ENCODE measurements at places on chromosomes 7 and 10.

DNA sequence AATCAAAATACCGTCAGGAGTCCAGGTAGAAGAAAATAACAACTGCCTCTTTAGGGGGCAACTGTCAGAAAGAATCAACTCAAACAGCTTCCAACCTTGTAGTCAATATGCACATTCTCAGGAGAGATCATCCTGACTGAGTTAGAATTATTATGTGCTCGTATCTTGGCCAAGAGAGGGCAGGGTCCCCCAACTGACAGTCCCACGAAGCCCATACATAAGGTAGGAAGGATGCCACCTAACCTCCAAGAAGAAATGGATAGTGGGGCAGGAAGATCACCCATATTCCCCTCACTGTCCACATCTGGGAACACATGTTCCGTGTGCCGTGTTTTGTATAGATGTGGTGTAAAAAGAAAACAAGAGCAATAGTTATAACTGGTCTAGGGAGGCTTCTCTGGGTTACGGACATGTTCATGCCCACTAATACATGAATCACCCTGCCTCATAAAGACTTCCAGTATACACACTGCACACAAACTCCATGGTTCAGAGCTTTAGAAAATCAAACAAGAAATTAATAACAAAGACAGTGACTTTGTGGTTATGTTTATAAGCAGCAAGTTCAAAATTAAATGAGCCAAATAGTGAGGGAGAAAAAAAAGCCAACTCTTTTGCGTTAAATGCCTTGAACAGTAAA is 295.6 kb downstream of the FGFR2 start:
- no peak for DNase-seq

DNA sequence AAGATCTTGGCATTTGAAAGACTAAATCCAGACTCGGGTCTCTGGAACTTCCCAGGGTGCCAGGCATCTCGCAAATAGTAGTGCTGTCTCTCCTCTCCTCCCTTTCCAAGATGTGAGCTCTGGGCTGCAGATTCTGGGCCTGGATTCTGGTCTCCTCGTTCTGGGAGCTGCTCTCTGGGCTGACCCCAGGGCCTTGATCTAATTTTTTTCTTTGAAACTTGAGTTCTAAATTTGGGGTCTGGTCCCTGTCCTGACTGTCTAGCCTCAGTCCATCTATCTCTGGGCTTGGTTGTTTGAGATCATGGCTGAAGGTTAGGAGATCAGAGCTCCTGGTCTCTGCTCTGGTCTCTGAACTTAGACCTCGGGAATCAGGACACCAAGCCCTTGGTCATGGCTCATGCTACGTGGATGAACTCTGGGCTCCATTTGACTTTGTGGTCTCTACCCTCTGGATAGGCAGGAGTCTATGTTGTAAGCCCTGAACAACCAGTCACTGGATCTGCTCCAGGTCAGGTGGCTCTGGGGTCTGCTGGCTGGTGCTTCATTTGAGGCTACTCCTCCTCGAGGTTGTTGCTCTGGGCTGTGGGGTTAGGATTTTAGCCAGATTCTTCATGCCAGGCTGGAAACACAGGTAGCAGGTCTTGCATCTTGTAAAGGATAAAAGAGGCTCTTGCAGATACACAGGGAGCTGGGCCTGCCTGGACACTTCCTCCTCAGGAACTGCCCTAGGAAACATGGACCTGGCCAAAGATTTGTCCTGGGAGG is 8.0 kb upstream of the MBL2 start:
- DNase-seq, result no peak

DNA sequence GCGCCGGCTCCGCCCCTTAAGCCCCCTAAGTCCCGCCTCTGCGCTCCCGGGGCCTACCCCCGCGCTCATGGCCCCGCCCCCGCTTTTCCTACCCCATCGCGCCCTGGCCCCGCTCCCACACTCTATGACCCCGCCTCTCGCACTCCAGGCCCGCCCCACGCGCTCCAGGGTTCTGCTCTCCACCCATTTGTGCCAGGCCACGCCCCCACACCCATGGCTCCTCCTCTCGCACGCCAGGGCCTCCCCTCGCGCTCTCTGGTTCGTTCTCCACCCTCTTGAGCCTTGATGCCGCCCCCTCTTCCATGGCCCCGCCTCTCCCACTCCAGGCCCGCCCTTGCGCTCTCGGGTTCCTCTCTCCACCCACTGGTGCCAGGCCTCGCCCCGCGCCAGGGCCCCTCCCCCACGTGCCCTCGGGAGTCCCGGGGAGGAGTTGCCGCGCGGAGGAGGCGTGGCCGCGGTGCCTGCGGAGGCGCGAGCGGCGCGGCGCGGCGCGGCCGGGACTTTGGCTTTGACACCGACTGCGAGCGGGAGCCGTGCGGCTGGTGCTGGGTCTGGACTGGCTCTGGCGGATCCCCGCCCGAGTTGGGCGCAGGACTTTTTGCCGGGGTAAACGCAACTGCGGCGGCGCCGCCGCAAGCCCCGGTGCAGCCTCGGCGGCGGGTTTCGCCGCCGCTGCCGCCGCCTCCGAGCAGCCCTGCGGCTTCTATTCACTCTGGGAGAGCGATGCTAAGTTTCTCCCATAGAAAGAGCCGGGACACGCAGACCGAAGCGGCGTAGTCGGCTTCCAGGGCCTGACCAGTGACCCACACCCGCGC is at the start of gene EEPD1:
EEPD1 (plus strand) TSS at position 499 of the 815 bp plus-strand sequence. CDS start 1,071 bp downstream, outside the sequence.
- DNase-seq, result peak; percentile 98

GRCh38 chr7:46150721-46151120 is 229.6 kb upstream of the IGFBP3 start:
- DNase-seq, result no peak

DNA sequence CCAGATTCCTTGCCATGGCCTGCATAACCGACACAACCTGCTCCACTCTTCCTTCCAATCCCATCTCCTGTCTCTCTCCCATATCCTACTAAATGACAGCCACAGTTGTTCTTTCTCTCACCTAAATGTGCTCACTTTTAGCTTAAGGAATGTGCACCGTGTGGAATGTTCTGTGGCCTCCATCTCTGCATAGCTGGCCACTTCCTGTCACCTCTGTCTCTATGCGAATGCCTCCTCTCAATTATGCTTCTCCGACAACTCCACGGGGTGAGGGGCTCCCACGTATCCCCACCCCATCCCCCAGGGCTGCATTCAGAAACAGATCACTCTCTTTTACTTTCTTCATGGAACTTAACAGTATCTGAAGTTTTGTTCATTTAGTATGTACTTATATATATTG is 110.7 kb downstream of the RAB18 start:
- DNase-seq, result no peak

- no peak for DNase-seq
These were observed 97.2 kb downstream of the RALA start for GRCh38 chr7:39720586-39720985.

- no peak for DNase-seq
These were observed 69.2 kb downstream of the TAC1 start for GRCh38 chr7:97801108-97801507.

GRCh38 chr10:93364966-93365365 is 117.2 kb downstream of the MYOF start:
- no peak for DNase-seq

DNA sequence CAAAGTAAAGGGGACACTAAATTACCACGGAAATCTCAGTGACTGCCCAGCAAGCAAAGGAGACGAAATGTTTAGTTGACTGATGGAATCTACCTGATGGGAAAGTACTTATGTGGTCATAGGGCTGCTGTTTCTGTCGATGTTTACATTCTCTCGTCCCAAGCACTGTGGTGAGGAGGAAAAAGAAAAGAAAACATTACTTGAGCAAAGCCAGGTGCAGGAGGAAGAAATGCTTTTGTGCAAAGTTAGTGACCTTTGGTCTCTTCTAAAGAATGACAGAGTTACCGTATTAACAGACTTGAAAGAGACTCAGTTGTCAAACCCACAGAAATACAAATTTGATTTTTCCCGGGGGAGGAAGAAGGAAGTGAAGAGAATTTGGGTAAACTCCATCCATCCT is 43.3 kb upstream of the FMC1 start:
- no peak for DNase-seq

DNA sequence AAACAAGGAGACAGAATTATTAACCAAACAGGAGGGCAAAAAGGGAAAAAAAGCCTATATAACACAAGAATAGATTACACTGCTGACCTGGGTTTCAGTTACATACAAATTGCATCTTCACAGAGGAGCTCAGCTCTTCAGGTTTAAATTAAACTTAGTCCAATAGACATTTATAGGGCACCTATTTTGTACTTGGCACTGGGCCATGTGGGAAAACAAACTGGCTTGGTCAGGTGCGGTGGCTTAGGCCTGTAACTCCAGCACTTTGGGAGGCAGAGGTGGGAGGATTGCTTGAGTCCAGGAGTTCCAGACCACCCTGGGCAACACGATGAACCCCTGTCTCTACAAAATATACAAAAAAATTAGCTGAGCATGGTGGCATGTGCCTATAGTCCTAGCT is 62.3 kb upstream of the CCDC6 start:
- no peak for DNase-seq

DNA sequence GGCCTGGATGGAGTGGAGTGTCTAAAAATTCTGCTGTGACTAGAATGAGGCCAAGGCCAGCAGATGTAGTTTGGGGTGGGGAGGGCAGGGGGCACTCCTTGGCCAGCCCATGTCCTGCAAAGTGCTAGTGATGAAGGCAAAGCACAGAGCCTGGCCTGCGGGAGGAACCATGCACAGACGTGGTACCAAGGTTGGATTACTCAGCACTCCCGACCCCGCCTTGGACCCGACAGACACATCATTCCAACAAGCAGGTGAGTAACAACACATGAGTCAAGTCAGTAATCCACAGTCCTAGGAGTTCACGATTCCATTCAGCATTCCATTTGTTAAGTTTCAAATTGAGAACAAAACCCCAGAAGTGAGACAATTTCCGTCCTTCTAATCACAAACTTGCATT is 317.3 kb downstream of the TCERG1L start:
- DNase-seq, result no peak

DNA sequence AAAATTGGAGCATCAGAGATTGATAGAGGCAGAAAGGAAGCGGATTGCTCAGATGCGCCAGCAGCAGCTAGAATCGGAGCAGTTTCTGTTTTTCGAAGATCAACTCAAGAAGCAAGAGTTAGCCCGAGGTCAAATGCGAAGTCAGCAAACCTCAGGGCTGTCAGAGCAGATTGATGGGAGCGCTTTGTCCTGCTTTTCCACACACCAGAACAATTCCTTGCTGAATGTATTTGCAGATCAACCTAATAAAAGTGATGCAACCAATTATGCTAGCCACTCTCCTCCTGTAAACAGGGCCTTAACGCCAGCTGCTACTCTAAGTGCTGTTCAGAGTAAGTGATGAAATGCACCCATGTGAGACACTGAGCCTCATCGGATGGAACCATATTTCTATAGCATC is 33.1 kb downstream of the STAMBPL1 start:
- DNase-seq, result peak; percentile 84

DNA sequence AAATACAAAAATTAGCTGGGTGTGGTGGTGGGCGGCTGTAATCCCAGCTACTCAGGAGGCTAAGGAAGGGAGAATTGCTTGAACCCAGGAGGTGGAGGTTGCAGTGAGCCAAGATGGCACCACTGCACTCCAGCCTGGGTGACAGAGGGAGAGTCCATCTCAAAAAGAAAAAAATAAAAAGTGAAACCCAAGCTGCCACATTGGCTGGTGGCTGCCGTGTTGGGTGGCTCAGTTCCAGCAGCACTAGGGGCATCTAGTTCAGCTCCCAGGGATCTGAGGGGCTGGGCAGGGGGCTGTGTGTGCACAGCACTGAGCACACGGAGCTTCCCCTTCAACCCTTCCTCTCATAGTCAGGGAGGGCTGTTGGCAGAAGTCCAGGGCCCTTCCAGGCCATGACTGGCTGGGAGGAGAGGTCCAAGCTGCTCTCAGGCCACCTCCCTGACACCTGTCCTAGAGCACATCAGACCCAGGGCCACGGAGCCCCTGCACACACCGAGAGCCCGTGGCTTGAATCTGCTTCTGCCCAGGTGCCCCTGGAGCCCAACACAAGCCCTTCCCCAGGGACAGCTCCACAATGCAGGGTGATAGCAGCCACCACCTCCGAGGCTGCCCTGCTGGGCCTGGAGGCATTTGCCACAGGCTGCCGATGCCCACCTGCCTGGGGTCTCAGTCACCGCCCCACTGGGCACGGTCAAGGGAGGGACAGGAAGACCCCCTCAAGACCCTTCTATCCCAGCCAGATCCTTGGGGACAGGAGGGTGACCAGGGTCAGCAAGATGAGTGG is 47.3 kb downstream of the YKT6 start:
- DNase-seq, result no peak

DNA sequence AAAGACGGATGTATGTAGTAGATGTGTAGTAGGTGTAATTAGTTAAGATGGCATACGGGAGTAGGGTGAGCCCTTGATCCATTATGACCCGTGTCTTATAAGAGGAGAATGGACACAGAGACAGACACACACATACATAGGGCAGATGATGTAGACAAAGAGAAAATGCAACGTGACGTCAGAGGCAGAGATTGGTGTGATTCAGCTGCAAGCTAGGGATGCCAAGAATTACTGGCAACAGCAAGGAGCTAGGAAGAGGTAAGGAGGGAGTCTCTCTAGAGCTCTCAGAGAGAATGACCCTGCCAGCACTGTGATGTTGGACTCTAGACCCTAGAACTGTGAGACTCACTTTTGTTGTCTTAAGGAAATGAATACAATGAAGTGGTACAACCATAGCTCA is 247.0 kb upstream of the HABP2 start:
- no peak for DNase-seq

DNA sequence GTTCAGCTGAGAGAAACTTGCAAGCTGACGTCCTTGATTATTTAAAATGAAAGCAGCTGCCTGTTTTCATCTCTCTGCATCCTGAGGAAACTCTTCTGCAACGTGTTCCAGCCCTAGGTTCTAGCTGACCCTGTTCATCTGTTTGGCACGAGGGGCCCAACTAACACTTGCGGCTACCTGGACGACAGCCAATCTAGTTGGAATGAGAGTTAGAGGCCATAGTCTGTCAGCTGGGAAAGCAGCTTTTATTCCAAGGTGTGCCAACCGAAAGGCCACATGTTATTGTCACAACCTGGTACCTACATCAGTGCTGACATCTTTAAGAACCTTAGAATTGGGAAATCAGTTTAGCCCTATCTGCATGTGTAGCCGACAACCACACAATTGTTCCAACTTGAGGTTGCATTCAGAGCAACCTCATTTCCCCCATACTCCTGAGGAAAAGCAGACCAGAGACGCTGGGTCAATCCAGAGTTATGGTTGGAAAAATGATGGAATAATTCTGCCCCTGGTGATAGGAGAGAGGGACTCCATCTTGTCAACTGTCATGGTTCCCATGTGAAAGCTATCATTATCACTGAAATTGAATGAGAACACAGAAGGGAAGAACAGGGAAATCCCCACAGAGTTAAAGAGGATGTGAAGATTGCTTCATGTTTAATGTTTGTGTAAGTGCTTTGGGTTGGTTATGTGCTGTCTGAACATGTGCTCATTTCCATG is 121.6 kb downstream of the EGFR start:
- no peak for DNase-seq

DNA sequence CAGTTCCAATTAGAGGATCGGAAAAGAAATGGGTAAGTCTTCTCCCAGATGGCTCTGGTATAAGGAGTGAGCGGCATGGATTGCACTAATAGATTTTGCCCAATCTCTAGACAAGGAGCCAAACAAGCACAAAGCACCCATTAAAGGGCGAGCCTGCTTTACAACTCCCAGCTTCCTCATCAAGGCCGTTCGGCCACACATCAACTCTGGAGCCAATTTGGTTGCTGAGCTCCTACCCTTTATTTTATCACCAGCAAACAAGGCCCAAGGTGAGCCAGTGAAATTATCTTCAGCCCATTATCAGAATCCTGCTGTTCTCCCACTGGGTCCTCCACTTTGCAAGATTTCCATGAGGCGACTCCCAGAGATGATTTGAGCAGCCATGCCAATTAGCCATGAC is 292.2 kb upstream of the NPVF start:
- DNase-seq, result no peak

- DNase-seq, result no peak
These were observed 31.7 kb downstream of the LHPP start for GRCh38 chr10:124493214-124493882.

GRCh38 chr10:68121852-68122251 is 12.6 kb downstream of the MYPN start:
- DNase-seq, result no peak
